ENCODE measurements at places on chromosomes 12 and 14. TPM values are rescaled to one million over a fixed set of nuclear protein-coding genes. Genes with fewer than 3 reads are reported as not detected.

The CYP27B1 gene
- total RNA-seq = not detected

The TAS2R46 gene
- 12.3 TPM for total RNA-seq

The KRAS gene
- 53.0 TPM for total RNA-seq

The TTC8 gene
- total RNA-seq = 12.2 TPM

- no peak for DNase-seq
Measured at GRCh38 chr12:28425526-28425925, 235.3 kb downstream of the CCDC91 start.

DNA sequence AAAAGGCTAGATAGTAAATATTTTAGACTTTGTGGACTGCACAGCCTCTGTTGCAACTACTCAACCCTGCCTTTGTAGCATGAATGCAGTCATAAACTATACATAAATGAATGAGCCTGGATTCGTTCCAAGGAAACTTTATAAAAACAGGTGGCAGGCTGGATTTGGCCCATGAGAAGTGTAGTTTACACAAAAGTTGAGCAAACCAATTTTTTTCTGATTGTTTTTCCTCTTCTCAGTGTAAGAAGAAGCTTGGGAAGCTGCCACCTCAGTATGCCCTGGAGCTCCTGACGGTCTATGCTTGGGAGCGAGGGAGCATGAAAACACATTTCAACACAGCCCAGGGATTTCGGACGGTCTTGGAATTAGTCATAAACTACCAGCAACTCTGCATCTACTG lies 9.5 kb downstream of the OAS1 start:
- DNase-seq = no peak

- no peak for DNase-seq
Measured at GRCh38 chr12:70319605-70320004, 46.5 kb upstream of the KCNMB4 start.

DNA sequence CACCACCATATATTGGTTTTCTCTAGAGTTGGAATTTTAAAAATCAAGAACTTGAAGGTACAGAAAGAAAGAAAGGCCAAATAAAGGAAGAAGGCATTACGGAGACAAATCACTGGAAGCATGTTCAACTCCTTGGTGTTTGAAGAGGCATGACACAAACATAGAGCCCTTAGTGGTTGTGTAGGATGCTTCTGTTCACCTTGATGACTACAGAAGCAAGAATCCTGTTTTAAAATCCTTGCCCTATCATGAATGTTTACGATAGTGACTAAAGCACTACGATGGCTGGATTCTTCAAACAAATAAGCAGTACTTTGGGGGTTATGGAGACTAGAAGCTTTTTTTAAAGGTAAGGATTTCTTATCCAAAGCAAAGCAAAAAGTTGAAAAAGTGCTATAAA lies 10.3 kb upstream of the ISM2 start:
- no peak for DNase-seq

DNA sequence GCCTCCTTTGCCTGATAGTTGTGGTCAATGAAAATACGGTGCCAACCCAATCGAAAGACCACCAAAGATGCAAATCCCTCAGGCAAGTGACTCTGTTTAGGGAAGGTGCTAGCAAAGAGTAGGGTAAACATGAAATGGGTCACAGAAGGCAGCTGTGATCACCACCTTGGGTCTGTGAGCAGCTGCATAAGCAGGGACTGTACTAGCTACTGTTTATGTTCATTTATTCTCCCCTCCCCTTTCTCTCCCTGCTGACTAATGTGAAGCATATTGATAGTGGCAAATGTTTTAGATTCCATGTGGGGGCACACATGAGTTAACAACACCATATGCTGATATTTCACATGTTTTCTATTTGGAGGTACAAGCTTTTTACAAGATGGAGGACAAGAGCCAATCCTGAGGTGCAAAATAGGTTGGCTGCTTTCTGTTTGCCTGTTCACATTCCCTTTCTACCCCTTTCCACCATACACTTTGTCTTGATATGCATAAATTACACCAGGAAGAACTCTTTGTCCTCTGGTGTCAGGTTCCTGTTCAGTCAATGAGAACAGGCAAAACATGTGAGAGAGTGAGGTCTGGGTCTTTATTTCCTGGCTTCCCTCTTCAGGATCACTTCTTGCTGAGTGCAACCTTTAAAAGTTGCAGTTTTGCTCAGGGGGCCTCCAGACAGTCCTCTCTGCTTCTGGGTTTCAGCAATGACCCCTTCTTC lies 71.1 kb downstream of the AVPR1A start:
- no peak for DNase-seq

DNA sequence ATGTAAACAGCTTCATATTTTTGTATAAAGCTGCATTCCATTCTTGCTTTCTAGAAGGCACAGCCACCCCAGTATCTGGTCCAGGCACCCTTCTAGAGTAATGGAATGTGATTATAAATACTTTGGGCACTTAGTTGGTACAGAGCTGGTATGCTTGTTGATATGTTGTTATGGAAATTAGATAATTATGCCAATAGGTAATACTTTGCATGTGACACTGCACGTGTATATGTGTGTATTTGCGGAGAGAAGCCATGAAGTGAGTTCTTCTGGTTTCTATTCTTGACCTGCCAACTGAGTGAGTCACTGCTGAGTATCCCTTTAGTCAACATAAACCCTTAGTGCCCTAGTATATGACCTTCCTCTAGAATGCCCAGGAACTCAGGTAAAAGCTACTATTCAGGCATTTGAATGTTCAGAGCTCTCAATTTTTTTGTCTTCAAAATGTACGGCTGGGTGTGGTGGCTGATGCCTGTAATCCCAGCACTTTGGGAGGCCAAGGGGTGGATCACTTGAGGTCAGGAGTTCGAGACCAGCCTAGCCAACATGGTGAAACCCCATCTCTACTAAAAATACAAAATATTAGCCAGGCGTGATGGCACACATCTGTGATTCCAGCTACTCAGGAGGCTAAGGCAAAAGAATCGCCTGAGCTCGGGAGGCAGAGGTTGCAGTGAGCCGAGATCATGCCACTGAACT lies 6.2 kb upstream of the TCP11L2 start:
- DNase-seq = no peak

GRCh38 chr14:24262821-24263733 lies at the start of gene TGM1:
Gene TGM1 (minus strand): TSS chr14:24263177. CDS start chr14:24262352, 825 bp downstream.
- DNase-seq = no peak

DNA sequence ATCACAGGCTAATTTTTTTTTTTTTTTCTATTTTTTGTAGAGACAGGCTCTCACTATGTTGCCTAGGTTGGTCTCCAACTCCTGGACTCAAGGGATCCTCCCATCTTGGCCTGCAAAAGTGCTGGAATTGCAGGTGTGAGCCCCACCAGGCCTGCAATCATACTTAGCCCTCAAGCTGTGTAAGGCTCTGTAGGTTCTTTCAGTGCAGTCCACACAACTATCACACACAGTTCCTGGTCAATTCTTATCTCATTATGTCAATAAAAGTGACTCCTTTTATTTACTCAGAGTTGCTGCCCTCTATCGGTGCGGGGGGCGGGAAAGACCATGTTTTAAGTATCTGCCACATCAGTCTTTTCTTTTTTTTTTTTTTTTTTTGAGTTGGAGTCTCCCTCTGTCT lies 29.0 kb downstream of the SLC2A3 start:
- no peak for DNase-seq

DNA sequence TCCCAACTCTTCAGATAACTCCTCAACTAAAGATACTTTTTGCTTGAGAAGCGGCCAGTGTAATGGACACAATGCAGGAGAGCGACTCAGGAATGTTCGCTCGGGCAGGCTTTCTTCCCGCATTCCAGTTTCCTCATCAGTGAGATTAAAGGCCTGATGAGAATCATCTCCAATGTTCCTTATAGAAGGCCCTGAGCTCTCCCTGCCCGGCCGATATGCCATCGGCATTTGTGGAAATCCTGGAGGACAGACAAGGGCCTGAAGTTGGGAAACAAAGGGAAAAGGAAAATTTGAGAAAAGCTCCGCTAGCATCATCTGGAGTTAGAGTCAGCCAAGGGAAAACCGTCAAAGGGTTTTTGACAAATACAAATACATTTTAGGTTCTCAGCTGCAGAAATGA lies 38.0 kb upstream of the FOXN3 start:
- DNase-seq = no peak
